Airway epithelial cell (primary cell): ENCODE measurements at places on chromosomes 12 and 14. TPM values are rescaled to one million over a fixed set of nuclear protein-coding genes. Genes with fewer than 3 reads are reported as not detected.

Gene IFI27
- 0.49 and 72.5 TPM in 2 replicates for total RNA-seq

Gene PYM1
- total RNA-seq = 57.3 and 64.0 TPM in 2 replicates

Gene CCDC175
- not detected in 2 replicates for total RNA-seq

Gene GNB3
- total RNA-seq = 0.28 and 0.92 TPM in 2 replicates

Gene ADAM21
- 0.14 and 1.2 TPM in 2 replicates for total RNA-seq

Gene PTCSC3
- not detected in 2 replicates for total RNA-seq

Gene ANKS1B
- not detected in 2 replicates for total RNA-seq

Gene MNAT1
- total RNA-seq = 48.2 and 49.9 TPM in 2 replicates

Gene KRT78
- 2.2 and 3.9 TPM in 2 replicates for total RNA-seq

Gene PCNX4
- total RNA-seq = 14.8 and 32.9 TPM in 2 replicates

Gene GDF3
- total RNA-seq = not detected in 2 replicates

Gene IL31
- total RNA-seq = not detected in 2 replicates

Gene ABCC9
- total RNA-seq = 0.05 and 0.35 TPM in 2 replicates

Gene NYNRIN
- 16.4 and 21.9 TPM in 2 replicates for total RNA-seq

Gene SERPINA6
- not detected in 2 replicates for total RNA-seq

Gene LBHD2
- total RNA-seq = not detected in 2 replicates

Gene CAPZA3
- total RNA-seq = not detected in 2 replicates

Gene CELA1
- total RNA-seq = not detected in 2 replicates

Gene P2RX2
- total RNA-seq = not detected in 2 replicates

Gene FAM222A
- 0.46 and 0.63 TPM in 2 replicates for total RNA-seq
